ENCODE measurements at places on chromosomes 2 and 18.

DNA sequence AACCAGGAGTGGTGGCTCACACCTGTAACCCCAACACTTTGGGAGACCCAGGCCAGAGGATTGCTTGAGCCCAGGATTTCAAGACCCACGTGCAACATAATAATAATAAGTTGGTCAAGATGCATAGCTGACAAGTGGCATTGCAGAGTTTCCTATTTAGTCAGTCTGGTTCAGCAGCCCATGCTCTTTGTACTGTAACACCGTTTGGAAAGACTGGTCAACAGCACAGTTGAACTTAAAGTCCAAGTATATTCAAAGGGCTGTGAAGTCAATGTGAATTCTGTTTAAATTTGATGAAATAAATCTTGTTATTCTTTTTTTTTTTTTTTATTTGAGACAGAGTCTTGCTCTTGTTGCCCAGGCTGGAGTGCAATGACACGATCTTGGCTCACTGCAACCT, 1.5 kb upstream of the TRMT61B start:
- DNase-seq, result no peak

- no peak for DNase-seq
Observed at GRCh38 chr2:11365096-11365879, 20.9 kb upstream of the ROCK2 start.

- no peak for DNase-seq
Observed at GRCh38 chr18:56383349-56383748, 255.0 kb downstream of the TXNL1 start.

- DNase-seq, result no peak
Observed at GRCh38 chr2:197914778-197915177, 110.4 kb downstream of the PLCL1 start.

- DNase-seq, result no peak
Observed at GRCh38 chr2:169746240-169746639, 12.6 kb downstream of the KLHL23 start.

DNA sequence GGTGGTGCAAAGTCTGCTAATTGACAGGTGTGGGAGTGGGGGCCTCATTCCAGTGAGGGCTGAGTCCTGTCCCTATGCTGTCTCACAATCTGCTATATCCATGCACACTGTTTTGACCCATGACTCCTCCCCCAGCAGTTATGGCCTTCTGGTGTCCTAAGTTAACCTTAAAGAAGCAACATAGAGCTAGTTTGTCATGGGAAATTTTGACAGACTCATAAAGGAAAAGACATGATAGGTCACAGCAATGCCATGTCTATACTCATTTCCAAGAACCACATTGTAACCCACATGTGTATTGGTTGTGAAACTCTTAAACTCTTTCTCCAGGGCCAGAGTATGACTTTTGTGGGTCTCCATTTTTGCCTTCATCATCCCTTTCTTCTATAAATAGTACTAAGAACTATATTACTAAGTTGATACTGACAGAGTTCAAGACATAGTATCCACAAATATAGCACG, 78.2 kb upstream of the SLC1A4 start:
- no peak for DNase-seq

GRCh38 chr2:128817171-128817570, 498.5 kb upstream of the HS6ST1 start:
- DNase-seq, result no peak

DNA sequence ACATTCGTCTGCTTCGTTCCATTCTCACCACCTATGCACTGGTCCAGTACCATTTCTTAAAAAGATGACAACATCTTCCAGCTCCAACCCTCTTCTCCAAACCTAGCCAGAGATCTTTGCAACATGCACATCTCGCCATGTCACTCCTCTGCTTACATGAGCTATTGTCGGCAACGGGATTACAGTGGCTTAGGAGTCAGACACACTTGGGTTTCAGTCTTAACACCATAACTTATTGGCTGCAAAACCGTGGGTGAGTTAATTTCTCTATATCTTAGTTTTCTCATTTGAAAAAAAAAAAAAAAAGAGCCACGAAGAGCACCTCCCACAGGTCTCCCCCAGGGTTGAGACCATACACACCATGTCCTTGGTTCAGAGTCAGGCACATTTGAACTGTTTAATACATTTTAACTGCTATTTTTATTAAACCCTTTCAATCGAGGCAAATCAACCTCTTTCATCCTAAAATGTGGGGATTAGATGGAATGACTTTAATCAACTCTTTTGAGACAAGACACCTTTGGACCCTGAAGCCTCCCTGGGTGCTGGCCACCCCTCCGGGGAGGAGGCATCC, 889 bp downstream of the ANKRD29 start:
- DNase-seq, result no peak

DNA sequence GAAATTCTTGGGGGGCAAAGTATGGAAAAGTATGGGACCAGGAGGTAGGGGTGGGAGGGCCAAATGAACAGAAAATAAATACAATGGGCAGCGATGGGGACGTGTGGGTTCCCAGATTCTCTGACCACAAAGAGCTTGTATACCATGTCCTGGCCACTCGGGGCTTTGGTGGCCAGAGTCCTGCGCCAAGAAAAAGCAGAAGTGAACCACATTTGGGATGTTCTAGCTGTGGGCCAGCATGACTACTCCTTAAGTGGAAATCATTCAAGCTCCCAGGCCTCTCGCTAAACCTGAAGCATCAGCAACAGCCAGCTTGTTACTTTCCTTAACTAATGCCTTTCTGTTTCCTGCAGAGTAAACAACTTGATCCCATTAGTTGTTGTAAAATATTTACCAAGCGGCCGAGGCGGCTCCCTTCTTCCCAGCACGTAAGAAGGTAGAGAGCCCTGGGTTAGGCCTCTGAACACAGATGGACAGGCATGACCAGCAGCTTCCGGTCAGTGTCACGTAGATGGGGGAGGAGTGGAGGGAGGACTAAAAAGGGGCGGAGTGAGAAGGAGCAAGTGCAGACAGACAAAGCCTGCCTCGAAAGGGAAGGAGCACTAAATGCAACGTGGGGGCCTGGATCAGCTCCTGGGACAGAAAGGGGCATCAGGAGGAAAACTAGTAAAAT, 88.2 kb downstream of the GALNT14 start:
- DNase-seq, result no peak

GRCh38 chr18:71831039-71831438, 713.1 kb downstream of the CBLN2 start:
- no peak for DNase-seq

DNA sequence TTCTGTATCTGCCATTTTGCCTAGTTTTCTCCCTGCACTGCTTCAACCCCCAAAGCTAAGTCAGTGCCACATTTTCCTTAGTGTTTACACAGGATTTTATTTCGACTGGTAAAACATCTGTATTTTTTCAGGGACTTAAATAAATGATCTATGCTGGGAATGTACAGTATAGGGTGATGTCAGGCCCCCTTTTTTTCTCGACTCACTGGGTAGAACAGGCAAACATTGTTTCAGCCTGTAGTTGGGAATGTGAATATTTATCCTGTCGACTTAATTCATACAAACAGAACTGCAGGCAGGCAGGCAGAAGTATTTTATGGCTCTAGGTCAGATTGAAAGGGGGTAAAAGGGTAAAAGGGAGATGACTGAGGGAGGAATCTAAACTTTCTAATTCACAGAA, 123.5 kb upstream of the ZFP36L2 start:
- DNase-seq, result no peak

DNA sequence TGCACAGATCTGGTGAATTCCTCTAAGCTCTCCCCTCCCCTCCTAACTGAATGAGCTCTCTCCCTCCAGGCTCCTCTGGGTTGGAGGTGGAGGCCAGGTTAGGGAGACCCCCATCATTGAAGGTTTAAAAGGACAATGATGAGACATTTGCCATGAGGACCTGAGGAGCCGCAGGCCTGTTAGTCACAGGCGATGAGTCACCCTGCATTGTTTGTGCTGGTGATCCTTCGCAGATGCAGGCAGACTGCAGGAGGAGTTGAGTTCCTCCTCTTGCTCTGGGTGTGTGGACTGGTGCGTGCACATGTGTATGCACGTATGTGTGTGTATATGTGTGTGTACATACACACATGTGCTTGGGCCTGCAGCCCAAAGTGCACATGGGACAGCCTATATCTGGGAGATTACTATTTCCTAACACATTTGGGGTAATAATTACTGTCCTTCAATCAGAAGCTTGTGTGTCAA, 42.0 kb downstream of the MCFD2 start:
- peak; percentile 94 for DNase-seq

DNA sequence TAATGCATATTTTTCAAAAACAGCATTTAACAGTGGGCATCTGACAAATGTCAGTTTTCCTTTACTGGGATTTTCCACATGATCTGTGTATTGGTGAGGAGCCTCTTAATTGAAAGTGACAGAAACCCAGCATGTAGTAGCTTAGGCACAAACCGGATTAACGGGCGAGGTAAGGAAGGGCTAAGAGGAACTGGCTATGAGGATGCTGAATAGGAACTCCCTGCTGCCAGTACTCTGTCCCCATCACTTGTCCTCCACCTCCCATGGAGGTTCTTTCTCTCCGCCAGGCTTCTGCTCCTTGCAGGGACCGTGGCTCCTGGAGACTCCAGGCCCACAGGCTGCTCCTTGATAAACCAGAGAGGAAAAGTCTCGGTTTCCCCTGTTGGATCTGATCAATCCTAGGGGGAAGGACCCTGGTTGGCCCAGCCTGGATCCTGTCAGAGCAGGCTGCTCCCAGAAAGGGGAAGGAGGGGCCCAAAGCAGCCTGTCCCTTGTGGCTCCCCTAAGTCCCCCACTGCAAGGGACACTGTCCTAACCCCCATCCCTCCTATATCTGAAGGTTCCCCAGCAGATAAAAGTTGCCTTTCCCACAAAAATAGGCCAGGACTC, 10.3 kb downstream of the TEX44 start:
- no peak for DNase-seq

DNA sequence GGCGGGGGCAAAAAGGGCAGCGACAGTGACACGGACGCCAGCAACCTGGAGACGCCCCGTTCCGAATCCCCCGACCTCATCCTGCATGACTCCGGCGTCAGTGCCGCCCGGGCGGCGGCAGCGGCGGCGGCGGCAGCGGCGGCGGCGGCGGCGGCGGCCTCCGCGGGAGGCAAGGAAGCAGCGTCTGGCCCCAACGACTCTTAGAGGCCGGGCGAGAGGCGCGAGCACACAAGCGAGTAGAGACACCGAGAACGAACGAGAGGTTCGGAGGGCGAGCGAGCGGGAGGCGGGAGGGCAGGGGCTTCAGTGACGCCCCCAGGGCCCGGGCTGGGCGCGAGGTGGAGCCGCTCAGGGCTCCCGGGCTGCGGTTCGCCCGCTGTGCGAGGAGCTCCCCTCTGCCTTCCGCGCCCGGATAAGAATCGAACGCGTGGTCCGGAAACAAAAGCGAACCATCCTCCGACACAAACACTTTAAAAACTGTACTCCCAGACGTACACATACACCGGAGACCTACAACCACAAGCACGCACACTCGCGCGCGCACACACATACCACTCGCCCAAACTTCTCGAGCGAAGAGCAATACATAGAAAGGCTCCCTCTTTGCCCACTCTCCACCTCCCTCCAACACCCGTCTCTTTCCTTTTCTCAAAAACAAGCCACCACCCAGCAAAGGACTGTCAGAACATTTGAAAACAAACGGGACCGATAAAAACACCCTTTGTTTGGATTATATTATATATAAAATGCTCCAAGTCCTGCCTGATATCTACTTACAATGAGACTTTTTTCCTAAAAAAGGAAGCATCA, 2.8 kb downstream of the SP9 start:
- DNase-seq, result no peak

GRCh38 chr18:46916551-46917107, 678 bp downstream of the PIAS2 start:
- no peak for DNase-seq

- no peak for DNase-seq
Observed at GRCh38 chr2:9236045-9236344, 29.4 kb downstream of the ASAP2 start.

DNA sequence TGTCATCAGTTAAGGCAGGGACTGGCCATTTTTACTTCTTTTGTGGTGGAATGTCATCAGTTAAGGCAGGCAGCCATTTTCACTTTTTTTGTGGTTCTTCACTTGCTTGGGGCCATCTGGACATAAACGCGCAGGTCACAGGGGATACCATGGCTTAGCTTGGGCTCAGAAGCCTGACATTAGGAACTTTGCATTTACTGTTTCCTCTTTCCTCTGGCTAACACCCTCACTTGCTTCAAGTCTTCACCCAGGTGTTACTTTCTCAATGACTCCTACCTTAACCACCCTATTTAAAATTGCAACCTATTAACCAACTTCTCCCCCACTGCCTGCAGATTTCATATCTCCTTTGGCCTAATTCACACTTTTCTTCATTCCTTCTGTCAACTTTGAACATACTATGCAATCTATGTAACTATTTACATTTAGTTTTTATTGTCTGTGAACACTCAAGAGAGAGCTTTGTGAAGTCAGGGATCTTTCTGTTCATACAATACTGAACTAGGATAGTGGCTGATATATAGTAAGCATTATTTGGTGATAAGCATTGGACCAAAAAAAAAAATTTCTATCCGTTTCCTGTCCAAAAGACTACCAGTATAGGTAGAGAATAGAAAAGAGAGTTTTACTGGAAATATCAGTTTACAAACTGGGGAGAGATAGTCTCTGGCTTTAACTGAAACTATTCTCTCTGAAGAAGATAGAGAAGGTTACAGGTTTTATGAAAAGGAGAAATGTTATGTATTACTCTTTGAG, 600.1 kb upstream of the ZNF804A start:
- DNase-seq, result no peak

GRCh38 chr18:48898521-48898920, 52.2 kb downstream of the SMAD7 start:
- DNase-seq, result no peak

- no peak for DNase-seq
Observed at GRCh38 chr2:55157474-55157884, 74.6 kb downstream of the CLHC1 start.

DNA sequence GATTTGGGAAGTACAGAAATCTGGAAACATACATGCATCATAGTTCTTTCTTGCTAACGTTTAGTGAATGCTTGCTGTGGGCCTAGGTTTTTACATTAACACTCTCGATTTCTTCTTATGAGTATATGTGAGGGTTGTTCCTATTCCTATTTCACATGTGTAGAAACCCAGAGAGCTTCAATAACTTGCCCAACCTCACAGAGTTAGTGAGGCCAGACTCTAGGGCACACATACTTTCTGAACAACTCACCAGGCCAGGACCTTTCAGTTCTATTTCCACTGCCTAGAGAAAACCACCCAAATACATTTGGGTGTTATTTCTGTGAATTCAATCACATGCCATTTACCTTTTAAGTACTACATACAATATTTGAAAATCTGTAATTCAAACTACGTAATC, 8.2 kb upstream of the KCTD1 start:
- no peak for DNase-seq

- DNase-seq, result no peak
Observed at GRCh38 chr18:23992089-23992940, 22.2 kb upstream of the TTC39C start.

GRCh38 chr2:207251573-207252192, 85.9 kb upstream of the KLF7 start:
- no peak for DNase-seq

DNA sequence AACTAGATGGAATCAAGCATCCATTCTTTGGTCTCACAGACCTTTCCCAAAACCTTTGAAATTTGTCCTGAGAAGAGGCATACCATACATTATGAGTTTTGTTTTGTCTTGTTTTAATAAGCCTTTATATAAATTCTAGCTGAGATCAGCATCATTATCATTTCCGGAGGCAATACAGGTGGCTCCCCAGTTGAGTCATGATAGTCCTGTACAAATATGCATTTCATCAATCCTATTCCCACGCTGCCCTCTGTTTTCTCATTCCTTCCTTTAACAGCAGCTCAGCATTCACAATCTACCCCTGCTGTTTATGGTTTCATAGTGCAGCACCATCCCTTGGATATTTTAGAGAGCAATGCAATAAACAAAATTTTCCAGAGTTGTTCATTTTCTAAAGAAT, 216.7 kb downstream of the TXNL1 start:
- DNase-seq, result no peak
